Endodermal cell (in vitro differentiated cells): ENCODE measurements at places on chromosomes 2 and 18. TPM values are rescaled to one million over a fixed set of nuclear protein-coding genes. Genes with fewer than 3 reads are reported as not detected.

- DNase-seq: no peak
Measured at GRCh38 chr2:159459279-159459678, 157.1 kb downstream of the BAZ2B start.

DNA sequence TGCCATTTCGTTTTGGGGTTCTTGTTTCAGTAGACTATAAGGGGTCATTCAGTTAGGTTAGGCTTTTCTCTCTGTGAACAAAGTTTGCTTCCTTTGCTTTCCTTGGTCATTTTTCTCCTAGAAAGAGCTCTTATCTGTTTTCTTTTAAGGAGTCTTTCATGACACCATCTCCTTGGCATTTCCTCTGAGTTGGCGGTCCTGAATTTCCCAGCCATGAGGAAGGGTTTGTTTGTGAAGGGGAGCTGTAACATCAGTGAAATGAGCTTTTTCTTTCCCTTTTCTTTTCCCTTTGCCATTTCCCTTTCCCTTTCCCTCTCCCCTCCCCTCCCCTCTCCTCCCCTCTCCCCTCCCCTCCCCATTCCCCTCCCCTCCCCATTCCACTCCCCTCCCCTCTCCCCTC is 61.7 kb downstream of the MAP4K4 start:
- DNase-seq: no peak

DNA sequence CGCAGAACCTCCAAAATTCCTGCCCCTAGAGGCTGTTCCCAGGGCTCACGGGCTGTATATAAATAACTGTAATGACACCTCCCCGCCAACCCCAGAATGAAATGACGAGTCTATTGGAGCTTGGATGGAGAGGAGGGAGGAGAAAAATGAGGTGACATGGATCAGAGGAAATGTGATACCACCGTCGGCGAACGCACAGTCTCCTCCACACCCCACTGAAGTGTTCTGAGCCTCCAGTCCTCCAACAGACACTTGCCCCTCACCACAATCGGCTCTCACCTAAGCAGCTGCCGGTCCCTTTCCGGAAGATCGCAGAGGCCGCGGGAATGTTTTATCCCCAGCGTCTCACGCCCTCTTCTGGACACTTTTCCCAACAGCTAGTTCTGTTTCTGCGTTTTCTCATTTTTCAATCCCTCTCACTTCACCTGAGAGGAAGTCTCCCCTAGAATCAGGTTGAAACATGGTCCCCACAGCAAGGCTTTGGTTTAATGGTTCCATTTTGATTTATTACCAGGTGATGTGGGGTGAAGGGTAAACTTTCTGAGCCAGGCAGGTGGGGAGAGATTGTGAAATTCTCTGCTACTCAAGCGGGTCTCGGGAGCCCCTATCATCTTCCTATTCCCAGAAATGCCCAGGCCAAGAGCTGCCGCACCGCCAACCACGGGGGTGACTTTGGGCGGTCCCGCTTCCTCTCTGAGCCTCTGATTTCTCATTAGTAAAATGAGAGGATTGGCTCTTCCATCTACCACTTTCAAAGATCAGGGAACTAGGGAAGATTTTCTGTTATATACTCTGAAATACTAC is 9.1 kb upstream of the MYO5B start:
- DNase-seq: peak; percentile 91

The ZNG1B gene
- total RNA-seq: 47.2 and 47.5 TPM in 2 replicates

- no peak for DNase-seq
Measured at GRCh38 chr2:187529977-187530721, 24.1 kb downstream of the TFPI start.

The LONRF2 gene
- 0.23 to 0.84 TPM (median 0.71 TPM) in 3 replicates for total RNA-seq

DNA sequence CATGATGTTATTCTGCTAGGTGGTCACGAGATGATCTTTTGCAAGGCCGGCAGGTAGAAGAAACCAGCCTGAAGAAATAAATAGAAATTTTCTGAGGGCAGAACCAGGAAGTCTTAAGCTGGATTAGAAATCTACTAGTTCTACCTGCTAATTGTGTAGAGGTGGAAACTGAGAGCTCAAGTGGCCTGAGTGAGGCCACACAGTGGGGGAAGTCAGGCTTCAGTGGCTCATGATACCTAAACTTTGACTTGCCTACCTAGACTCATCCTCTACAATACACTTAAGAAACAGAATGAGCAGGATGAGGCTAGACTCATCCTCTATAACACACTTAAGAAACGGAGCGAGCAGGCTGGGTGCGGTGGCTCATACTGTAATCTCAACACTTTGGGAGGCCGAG is 134.9 kb upstream of the NDUFV2 start:
- DNase-seq: no peak

DNA sequence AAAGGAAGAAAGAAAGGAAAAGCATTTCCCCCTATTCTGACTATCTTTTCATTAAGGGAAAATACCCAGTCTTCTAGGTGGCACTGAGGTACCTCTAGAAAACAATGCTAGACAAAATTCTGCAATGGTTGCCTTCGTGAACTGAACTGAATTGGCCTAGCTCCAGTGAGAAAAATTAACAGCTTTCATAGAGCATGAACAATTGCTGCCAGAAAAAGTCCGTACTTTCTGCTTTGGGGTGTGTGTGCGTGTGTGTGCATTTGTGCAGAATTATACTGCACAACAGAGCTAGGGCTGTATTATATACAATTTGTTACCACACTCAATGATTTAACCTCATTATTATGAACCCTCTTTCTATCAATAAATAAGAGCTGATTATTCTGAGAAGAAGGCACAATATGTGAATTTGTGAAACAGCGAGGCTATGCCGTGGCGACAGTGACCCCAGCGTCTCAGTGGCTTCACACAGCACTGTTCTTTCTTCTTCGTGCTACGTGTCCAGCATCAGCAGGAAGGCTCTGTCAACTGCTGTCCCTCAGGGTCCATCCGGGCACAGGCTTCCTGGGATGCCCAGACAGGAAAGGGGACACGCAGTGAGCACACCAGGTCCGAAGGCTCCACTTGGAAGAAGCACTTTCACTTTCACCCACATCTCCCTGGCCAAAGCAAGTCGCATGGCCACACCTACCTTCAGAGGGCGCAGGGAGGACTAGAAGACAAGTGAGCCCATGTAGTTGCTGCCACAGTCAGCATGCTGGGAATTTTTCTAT is 47.5 kb downstream of the PTGR3 start:
- DNase-seq: peak; percentile 51
